Fibroblast of skin of right biceps (primary cell): ENCODE measurements at places on chromosomes 6 and 20.

GRCh38 chr6:139486476-139486799 is 112.0 kb upstream of the CITED2 start:
- DNase-seq = no peak

GRCh38 chr6:32153564-32154513 is at the start of gene PPT2:
TSS of gene PPT2 (plus strand) at chr6:32154141. CDS start at chr6:32154595, 454 bp downstream.
- peak; percentile 96 for DNase-seq

DNA sequence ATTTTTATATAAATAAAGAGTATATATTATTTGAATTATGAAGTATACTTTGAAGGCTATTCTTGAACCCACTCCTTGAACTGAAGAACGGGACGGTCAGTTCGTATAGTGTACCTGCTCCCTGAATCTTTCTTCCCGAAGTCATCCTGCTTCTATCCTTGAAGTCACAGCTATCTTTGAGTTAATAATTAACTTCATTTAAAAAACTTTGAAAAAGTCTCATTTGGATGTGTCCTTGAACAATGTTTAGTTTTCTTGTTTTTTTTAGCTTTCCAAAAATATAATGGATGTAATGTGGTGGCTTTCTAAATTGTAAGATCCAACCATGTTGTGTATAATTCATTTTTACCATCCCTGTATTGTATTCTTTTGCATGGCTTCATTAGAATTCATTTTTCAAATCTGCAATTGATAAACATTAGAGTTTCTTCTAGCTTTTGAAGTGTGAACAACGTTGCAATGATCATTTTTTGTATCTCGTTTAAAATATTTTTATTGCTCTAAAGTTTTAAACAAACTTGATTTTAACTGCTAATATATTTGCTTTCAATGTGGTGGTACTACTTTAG is 94.4 kb downstream of the NCOA3 start:
- no peak for DNase-seq

GRCh38 chr6:12899046-12899833 is 182.7 kb downstream of the PHACTR1 start:
- no peak for DNase-seq

- no peak for DNase-seq
Measured at GRCh38 chr6:92169506-92169905, 1249.9 kb downstream of the EPHA7 start.

DNA sequence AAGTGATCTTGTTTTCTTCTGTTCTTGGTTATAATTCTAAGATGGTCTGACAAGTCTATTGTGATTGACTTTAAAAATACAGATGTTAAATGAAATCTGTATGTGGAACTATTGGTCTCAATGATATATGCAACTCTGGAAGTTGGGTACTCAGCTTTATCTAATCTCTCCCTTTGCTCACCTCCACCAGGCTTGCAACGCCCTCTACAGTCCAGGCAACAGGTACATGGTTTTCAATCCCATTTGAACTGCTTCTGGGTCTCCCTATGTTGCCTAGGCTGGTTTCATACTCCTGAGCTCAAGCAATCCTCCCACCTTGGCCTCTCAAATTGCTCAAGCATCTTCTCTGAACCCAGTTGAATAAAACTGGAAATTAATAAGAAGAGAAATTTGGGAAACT is 25.6 kb upstream of the HLA-DQB1 start:
- peak; percentile 6 for DNase-seq

- no peak for DNase-seq
Measured at GRCh38 chr6:141347086-141347485, 785.6 kb upstream of the GJE1 start.

DNA sequence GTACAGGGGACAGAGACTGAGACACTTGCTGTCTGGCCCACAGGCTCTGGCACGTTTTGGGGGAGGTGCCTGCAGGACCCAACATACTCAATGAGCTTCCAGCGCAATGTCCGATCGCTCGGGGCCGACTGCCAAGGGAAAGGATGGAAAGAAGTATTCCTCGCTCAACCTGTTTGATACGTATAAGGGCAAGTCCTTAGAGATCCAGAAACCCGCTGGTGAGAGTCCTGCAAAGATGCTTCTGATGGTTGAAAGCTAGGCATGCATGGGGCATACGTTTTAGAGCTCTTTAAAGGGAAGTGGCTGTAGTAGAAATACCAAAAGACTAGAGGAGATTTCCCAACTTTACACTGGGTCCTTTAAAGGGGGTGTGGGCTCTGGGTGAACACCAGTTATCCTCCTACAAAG is 2.2 kb downstream of the PRRC2A start:
- no peak for DNase-seq

GRCh38 chr20:40757087-40757486 is 68.1 kb upstream of the MAFB start:
- no peak for DNase-seq

DNA sequence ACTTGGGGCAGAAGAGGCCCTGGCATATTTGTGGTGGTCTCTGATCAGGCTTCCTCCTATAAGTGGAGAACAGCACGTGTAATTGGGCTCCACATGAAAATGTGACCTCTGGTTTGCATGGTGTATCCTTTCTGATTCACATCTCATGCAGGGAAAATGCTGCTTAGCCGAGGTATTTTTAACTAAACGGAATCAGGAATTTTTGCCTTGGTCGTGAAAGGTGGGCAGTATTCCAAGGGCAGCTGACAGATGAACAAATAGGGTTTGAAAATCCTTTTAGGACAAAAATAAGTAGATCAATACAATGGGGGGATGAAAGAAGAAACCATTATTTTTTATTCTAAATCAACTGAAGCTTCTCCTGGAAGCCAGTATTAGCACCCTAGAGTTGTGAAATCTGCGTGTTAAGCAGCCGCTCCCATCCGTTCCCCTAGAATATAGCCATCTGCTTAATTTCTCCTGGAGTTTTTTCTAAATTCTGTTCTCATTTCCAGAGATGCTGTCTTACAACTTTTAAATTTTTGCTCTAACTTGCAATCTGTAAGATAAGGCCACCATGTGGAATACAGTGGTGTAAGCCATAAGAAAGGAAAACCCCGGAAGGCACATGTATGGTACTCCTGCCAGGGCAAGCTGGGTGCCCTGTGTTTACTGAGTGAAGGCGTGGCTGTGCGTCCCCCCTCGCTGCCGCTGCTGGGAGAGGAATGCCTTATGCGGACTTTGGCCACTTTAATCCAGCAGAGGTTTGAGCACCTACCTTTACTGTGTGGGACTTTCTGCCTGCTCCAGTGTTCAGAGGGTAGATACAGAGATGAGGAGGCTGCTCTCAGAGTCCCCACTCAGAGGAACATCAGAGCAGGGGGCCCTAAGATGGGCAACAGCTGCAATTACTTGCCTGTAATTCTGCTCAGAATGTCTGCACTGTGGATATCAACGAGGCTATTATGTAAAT is 52.4 kb downstream of the SYNJ2 start:
- DNase-seq = no peak

DNA sequence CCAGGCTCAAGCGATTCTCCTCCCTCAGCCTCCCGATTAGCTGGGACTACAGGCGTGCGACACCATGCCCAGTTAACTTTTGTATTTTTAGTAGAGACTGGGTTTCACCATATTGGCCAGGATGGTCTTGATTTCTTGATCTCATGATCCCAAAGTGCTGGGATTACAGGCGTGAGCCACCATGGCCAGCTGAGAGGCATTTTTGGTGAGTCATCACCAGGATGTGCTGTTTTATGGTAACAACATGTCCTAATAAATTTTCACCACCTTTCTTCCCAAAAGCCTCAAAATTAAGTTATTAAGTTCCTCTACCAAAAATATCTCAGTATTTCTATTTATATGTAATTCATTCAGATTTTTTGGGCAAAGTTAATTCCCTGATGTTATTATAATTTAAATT is 53.5 kb downstream of the COL21A1 start:
- DNase-seq = peak; percentile 29

GRCh38 chr20:8867038-8867740 is 201.7 kb upstream of the PLCB4 start:
- no peak for DNase-seq

GRCh38 chr6:116278854-116279231 is 887 bp downstream of the TSPYL1 start:
- no peak for DNase-seq

- peak; percentile 64 for DNase-seq
Measured at GRCh38 chr6:16966791-16967469, 134.9 kb upstream of the STMND1 start.

DNA sequence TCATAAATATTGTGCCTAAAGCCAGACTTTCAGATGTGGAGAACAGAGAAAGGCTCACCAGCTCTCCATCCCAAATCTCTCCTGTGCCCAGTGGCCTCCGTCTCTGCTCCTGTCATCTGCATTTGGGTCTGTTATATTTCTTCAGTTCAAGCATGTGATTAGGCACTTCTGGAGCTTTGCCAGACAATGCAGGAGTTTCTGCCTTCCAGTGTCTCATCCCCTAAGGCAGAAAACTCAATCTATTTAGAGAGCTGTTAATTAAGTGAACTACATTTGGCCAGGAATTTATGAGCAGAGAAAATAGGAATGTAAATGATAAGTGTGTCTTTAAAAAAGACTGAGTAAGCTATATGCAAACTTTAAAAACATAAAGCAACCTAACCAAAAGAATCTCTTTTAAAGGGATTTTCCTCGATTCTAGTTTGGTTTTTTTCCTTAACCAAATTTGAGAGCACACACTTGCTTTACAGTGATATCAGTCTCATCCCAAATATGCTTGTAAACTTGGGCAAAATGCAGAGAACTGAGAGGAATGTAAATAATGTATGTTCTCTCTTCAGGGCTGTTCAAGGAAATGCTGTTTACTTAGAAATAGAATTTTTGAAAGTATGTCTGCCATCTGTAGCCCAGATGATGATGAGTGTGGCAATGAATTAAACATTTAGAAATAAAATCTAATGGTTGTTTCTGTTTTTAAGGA is 113.9 kb downstream of the ELOVL4 start:
- peak; percentile 63 for DNase-seq

- DNase-seq = peak; percentile 23
Measured at GRCh38 chr20:35174458-35175216, 2.8 kb downstream of the PROCR start.

DNA sequence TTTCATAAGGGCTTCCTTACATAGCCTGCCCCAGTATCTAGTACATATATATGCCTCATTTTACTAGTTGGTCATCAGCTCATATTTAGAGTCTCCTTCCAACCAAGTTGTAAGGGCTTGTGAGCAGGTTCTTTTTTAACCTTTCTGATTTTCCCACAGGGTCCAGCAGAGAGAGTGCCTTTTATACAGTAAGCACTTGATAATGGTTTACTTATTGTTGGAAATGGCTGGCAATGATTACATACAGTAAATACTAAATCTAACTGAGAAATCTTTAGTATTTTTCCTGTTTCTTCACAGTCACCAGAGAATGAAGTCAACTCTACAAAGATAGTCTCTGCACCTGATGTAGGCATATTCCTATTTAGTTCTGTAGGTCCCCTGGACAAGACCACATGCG is 135.1 kb upstream of the B3GAT2 start:
- DNase-seq = no peak

GRCh38 chr20:56322681-56323080 is 36.1 kb upstream of the FAM210B start:
- DNase-seq = peak; percentile 23

DNA sequence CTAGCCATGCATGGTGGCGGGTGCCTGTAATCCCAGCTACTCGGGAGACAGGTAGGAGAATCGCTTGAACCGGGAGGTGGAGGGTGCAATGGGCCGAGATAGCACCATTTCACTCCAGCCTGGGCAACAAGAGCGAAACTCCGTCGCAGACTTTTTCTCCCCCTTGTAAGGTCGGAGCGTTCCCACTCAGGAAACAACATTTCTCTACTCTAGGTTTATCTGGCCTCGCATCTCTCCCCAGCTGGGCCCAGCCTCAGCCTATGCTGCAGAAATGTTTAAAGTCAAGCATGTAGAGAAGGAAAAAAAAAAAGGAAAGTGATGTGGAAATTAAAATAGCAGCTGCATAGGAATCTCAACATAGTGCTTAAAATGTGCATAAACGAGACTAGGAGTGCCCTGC is 172.3 kb downstream of the TRIM27 start:
- DNase-seq = no peak

GRCh38 chr6:43355862-43356590 is 13.4 kb downstream of the ZNF318 start:
- DNase-seq = no peak

DNA sequence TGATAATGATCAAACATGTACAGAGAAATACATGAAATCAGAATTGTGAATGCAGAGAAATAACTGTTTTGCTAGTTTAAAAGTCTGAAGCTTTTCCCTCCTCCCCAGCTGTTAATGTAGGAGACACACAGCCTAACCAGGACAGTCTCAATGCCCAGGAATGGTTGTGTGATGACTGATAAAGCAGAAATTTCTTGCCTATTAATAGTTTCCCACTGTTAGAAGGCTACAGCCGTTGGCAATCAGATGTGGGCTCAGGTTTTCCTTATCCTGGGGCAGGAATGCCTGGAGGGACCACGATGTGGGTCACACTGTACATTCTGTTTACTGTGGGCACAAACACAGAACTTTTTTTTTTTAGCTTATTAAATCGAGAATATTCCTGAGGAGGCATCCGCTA is 1.9 kb downstream of the PPP1R3D start:
- DNase-seq = peak; percentile 75

GRCh38 chr6:13681305-13682061 is 30.2 kb downstream of the RANBP9 start:
- no peak for DNase-seq

GRCh38 chr20:63537525-63538203 is 488 bp upstream of the PTK6 start:
- DNase-seq = peak; percentile 72

DNA sequence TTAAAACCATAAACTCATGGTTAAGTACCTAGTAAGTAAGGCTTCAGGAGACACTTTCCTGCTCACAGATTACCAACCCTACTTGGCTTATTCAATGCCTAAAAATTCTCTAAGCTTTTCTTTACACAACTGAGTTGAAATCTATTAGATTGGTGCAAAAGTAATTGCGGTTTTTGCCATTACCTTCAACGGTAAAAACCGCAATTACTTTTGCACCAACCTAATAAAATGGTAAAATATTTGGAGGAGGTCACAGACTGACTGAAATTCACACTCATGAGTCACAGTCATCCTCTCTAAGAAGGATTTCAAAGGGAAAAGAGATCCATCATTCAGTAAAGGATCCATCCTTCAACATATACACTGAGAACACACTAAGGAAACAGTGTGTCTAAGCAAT is 25.9 kb downstream of the PKHD1 start:
- DNase-seq = no peak

GRCh38 chr6:154156135-154156896 is 117.3 kb downstream of the OPRM1 start:
- DNase-seq = peak; percentile 49

GRCh38 chr20:47748823-47749222 is 36.5 kb downstream of the SULF2 start:
- no peak for DNase-seq

GRCh38 chr6:127737768-127738167 is 160.8 kb downstream of the C6orf58 start:
- DNase-seq = no peak

GRCh38 chr20:1001116-1001515 is 995 bp downstream of the RSPO4 start:
- no peak for DNase-seq
